Activated CD4-positive, CD25-positive, alpha-beta regulatory T cell (primary cell): ENCODE measurements at places on chromosomes 5 and 9.

DNA sequence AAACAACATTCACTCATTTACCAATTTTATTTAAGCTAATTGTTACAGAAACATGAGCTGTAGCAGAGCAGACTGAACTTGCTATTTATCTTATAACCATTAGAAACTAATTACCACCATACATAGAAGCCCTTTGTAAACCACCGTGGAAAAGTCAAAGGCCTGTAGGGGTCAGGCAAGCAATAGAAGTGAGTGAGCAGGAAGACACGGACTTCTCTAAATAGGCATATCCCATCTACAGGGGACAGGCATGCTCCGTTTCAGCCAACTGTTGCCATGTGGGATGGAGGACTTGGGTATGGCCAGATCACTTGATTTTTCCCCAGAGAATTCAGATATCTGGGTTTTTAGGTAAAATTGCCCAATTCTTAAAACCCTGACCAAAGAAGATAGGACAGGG lies 44.8 kb downstream of the PRRC1 start:
- no peak for DNase-seq

GRCh38 chr5:26757941-26758340 lies 280.4 kb downstream of the CDH9 start:
- no peak for DNase-seq

DNA sequence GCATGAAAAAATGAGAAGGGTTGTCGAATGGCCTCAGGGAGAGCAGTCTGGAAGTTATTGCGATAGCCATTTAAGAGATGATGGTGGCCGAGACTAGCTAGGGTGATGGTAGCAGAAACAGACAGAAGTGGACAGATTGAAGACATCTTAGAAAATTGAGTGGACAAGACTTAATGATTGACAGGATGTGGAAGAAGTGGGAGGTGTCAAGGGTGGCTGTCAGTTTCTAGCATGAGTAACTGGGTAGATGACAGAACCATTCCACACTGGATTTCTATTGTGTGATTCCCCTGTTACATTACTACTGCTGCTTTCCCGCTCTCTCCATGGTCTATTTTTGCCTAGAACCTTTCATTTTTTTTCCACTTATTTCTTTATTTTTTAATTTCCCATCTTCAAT lies 12.6 kb downstream of the CHMP5 start:
- DNase-seq: no peak

DNA sequence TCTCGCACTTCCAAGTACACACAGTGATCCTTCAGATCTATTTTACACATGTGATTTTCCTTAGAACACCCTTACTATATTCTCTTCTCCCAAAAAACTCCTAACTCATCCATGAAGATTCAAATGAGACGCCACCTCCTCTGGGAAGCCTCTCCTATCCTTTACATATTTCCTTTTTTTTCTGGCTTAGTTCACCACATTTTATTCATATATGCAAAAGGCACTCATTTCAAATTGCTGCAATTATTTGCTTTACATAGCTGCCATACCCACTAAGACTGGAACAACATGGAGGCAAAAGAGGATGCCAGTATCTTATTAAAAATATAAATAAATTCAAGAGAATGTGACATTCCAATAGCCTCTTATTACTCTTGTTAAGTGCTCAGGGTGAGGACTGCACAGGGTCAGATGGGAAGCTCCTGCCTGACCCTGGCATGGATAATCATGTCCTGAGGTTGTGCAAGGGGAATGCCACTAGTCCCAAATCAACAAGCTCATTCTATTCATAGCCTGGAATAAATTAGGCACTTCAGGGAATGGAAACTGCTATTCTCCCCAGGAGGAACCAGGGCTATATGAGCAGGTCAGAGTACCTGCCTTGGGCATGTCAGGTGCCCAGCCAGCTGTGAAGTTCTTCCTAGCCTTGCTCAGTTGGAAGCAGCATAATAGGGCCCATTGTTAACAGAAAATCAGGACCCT lies 262.9 kb downstream of the FBXL17 start:
- no peak for DNase-seq

DNA sequence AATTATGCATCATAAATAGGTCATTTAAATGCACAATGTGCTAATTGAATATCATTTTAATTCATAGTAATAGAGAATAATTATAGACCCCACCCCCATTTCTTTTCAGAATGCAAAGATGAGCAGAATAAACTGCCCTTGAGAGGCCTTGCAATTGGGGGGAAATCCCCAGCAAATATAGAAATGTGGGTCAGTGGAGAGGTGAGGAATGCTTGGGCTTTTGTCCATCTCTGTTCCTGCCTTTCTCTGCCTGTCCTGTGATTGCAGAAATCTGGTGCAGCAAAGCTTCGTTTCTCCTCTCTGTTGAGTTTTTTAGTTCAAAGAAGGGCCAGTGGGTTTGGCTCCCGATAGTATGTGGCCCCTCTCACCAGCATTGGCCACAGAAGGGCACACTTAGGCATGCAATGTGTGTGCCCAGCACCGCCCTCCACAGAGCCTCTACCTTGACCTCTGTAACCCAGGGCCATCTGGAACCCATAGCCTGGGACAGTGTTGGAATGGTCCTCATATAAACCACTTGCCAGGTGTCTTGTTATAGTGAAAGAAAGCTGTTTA lies 164.2 kb downstream of the SEMA6A start:
- no peak for DNase-seq

GRCh38 chr5:134614450-134615085 lies 18.1 kb downstream of the SAR1B start:
- DNase-seq: no peak

DNA sequence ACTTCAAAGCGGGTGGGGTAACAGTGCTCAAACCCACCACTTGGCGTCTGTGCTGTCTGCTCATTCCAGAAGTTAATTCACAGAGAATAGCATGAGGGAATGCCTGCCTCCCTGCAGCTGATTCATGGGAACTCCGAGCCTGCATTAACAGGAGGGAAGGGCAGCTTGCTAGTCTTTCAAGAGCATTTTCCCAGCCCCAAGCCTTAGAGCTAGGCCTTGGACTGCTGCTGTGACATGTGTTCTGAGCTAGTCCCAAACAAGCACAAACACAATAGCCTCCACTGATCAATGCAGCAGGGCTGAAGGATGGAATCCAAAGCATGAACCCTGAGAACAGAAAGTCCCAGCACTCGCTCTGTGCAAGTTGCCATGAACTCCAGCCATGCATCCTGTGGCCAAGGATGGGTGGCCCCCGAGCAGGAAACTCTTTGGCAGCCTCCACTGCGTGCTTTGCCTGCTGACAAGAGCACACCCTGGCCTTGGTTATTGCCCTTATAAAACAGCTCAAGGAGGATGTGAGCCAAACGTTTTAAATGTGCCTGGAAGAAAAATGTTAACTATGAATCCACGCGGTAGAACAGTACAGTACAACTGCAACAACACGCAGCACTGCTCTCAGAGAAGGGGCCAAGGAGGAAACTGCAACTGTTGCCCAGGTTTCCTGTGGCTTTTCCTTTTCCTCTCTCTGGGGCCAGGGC lies 653.1 kb upstream of the KLF4 start:
- DNase-seq: no peak

- DNase-seq: no peak
These were observed 354 bp downstream of the NCBP1 start for GRCh38 chr9:97633859-97634490.

DNA sequence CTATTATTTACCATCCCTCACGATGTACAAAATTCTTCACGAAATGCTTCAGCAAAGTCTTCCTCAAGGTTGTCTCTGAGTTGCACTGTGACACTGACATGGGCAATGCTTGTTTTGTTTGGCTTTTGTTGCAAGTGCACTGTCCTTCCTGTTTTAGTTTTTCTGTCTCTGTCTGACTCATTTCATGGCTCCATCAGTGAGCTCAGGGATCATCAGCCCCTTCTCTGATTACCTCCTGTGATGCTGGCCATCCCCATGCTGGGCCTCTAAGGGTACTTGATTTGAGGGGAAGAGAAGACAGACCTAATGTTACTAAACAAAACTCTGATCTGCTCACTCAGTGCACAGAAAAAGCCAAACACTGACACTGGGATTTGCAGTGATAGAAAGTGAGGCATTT lies 37.6 kb upstream of the STX17 start:
- no peak for DNase-seq

DNA sequence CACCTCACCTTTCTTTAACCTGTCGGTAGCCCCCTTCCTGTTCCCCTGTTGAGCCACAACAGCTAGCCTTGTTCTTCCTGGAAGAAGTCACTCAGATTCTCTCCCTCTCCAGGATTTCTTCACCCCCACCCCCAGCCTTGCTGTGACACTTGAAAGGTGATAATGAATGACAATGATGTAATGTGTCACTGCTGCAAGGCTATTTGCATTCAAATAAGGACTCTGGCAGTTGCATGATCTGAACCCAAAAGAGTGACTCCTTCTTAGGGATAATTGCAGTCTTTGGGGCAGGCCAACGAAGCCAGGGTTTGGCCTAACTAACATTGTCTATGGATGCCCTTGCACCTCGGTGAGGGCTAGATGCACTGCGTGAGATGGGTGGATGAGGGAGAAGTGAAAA lies 154.4 kb upstream of the CLINT1 start:
- no peak for DNase-seq

DNA sequence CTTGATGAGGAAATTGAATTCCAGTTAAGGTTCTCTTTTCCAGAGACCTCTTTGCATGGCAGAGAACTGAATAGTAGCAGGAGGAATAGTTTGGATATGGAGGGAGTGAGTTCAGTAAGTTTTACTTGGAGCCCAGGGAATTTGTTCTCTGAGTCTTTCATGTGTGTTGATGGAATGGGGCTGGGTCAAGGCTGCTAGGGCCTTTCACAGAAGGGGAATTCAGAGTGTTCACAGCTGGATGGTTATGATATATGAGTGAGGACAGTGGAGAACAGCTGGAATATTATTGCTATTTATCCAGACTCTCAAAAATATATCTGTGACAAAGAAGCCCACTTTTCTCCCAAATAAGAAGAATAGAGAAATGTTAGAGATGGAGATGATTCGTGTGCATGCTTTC lies 372.8 kb downstream of the PLK2 start:
- DNase-seq: no peak

DNA sequence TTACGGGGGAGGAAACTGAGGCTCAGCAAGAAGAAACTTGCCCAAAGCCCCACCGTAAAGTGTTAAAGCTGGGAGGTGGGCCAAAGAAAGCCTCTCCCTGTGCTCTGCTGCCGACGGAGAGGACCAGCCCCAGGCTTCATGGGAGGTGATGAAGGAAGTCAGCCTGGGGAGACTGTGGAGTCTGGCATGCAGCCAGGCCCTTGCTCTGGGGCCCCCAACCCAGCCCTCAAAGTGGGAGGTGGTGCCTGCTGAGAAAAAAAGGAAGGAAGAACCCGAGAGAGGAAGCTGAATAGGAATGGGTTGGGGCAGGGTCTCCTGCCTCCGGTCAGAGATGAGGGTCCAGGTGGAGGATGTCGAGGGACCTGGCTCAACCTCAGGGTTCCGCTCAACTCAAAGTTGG lies 3.8 kb downstream of the RNF44 start:
- no peak for DNase-seq

- DNase-seq: peak; percentile 45
These were observed 796 bp downstream of the LNPEP start for GRCh38 chr5:96936431-96937320.

DNA sequence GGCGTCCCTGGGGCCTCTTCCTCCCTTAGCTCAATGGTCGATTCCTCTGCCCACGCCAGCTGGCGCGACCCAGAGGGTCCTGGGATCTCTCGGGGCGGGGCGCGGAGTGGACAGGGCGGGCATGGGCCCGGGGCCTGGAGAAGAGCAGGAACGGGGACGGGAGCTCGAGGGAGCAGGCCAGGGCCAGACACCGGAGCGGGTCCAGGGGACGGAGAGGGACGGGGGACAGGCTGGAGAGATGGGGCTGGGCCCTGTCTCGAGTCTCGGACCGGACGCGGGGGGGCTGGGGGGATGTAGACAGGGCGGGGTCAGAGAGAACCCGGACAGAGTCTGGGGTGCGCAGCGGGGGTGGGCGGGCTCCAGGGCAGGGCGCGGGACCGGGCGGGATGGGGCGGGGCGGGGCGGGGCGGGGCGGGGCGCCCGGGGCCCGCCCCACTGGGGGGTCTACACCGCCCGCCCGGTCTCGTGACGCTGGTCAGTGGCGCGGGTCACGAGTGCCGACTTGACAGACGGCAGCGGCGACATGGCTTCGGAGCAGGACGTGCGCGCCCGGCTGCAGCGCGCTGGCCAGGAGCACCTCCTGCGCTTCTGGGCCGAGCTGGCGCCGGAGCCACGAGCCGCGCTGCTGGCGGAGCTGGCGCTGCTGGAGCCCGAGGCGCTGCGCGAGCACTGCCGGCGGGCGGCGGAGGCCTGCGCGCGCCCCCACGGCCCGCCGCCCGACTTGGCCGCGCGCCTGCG lies at the start of gene UAP1L1:
Gene UAP1L1 (plus strand): TSS at position 508 of the 738 bp plus-strand sequence. CDS start 16 bp downstream, at position 524.
- no peak for DNase-seq

DNA sequence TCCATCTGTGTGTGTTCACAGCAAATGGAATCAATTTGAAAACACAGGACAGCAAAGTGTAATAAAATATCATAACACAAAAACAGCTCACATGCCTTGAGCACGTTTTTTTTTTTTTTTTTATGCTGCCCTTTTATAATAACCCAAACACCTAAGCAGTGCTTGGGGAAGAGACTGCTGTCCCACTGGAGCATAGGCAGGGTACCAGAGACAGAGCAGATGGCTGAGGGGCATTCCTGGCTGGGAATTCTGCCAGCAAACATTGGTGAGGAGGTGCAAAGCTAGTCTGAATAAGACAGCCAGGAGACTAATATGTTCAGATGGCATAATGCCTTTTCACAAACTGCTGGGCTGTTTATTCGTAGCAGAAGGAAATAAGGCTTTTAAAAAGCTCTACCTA lies 58.1 kb upstream of the SV2C start:
- DNase-seq: no peak

GRCh38 chr5:82975812-82976211 lies 101.4 kb downstream of the TMEM167A start:
- DNase-seq: no peak

- no peak for DNase-seq
These were observed 17.9 kb downstream of the ZSWIM6 start for GRCh38 chr5:61349935-61350334.

- DNase-seq: no peak
These were observed 603.3 kb downstream of the EFNA5 start for GRCh38 chr5:107067395-107067794.

DNA sequence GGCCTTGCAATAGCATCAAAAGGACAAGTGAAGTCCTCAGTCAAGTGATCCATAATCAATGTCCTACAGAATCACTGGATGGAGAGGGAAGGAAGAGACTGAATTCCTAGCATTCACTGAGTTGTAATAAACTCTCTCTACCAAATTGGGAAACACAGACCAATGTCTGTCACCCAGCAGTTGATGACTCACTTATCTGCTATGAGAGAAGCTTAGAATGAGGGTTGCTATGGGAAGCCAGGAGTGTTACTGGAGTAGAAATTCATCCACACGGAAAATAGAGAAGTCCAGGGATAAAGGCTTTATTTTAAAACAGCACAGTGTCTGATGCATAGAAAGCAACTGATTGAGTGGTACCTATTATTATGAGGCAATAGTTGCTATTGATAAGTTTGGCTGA lies 407.4 kb downstream of the BRINP1 start:
- DNase-seq: no peak

- DNase-seq: no peak
These were observed 64.6 kb downstream of the ADAMTS12 start for GRCh38 chr5:33827018-33827707.

- DNase-seq: no peak
These were observed 307.9 kb downstream of the SPOCK1 start for GRCh38 chr5:137191179-137191578.

- DNase-seq: no peak
These were observed 208.8 kb downstream of the KIF4B start for GRCh38 chr5:155222393-155222792.

- DNase-seq: no peak
These were observed 205.5 kb upstream of the PTGER4 start for GRCh38 chr5:40474250-40474649.

- DNase-seq: no peak
These were observed 38.8 kb downstream of the NFX1 start for GRCh38 chr9:33329117-33329563.
